ENCODE measurements at places on chromosomes 3 and 15.

DNA sequence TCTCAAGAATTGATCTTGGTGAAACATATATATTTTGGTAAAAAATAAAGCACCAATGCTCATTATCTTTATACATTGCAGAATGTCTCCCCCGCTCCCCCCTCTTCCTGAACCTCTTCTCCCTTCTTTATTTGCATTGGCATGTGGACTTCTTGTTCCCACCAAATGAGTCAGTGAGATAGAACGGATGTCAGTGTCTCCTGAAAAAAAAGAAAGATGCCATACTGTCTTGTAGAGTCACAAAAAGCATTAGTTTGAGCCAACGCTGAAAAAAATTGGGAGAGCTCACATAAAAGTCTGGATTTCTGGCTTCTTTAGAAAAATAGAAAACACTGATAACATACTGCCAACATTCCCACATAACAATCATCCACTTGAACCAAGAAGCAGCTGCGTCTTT lies 32.0 kb upstream of the STXBP5L start:
- DNase-seq = no peak

DNA sequence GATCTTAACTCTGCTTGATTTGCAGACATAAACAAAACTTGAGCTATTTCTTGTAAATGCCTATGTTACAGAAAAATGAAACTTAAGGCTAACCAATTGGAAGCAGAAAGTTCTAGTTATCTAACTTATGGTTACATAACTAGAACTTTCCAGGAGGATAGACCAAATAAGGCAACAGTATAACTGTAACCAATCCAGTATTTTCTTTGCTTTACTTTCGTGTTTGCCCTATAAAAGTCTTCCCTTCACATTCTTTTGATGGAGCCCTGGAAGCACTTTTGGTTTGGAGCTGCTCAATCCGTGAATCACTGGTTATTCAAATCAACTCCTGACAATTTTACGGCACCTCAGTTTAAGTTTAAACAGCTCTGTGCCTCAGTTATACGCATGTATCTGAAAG lies 164.6 kb downstream of the SUCLG2 start:
- no peak for DNase-seq

DNA sequence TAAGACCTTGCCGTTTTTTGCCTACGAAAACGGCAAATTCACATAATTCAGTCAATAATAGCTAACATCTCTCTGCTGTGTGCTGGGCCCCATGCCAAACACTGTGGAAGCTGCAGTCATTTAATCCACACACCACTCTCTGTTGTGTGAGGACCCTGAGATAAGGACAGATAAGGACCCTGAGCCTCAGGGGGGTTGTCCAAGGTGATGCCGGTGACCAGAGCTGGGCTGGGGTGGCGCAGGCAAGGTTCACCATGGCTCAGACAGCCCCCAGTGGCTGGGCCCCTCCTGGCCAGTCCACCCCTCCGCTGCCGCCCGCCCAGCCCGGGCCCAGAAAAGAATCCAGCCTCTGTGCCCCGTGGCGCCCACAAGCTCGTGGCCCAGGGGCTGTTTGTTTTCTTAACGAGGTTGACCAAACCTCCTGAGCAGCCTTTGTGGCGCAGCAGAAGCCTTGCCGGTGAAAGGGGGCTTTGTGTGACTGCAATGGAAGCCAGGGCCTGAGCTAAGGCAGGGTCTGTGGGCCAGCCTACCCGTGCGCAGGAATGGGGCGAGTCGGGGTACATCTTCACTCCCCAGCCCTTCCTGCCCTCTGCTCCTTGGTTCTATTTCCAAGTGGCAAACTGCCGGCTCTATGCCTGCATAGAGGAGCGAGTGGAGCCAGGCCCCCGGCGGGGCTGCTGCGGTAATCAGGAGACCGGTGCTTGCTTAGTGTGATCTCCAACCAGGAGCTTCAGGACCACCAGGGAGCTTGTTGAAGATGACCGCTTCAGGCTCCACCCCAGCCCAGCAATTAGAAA lies 4.4 kb upstream of the SNX22 start:
- no peak for DNase-seq

DNA sequence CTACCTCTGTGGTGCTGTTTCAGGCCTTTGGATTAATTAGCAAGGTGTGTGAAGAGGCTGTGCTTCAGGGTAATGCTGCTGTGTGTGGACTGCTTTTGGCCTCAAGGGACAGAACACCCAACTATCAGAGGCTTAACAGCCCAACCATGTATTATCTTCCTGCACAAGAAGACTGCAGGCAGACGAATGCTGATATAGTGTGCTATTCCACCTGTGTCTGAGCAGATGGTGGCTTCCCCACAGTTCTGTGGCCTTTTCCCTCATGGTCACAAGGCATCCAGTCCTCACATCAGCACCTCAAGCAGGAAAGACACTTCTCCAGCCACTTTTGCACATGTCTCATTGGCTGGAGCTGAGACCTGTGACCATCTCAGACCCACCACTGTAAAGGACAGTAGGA lies 76.6 kb downstream of the CHCHD6 start:
- DNase-seq = no peak

- DNase-seq = no peak
These were observed 35.0 kb downstream of the ACAP2 start for GRCh38 chr3:195407531-195408409.

DNA sequence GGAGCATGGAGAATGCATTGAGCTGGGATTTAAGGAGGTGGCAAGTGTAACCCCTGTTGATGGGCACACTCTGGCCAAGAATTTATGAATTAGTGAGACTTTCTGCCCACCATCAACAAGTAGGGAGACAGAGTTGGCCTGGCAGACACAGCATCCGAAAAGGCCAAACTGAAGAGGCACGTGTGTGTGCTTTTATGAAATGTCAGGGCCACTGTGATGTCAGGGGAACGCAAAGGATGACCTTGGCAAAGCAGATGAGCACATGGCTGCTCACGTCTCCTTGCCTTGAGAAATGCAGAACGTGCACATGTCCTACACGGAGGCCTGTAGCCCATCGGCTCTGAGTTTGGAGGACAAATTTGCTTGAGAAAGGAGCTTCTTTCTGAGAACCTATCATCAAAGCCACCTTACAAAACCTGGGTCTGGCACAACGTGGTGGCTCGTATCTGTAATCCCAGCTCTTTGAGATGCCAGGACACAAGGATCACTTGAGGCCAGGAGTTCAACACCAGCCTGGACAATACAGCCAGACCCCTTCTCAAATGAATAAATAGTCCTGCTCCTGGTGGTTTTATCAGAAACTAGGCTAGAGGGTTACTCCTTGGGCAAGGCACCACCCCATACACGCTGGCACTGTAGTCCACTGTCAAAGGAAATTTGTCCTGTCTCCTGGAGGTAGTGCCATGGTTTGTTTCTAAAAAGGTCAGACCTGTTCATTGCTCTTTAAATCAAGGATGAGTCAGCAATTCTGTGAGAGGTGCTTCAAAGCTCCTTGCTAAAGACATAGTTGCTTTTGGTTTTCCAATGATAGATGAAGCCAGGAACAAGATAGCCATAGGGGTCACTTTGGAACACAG lies 941 bp upstream of the SH3BP5 start:
- no peak for DNase-seq

DNA sequence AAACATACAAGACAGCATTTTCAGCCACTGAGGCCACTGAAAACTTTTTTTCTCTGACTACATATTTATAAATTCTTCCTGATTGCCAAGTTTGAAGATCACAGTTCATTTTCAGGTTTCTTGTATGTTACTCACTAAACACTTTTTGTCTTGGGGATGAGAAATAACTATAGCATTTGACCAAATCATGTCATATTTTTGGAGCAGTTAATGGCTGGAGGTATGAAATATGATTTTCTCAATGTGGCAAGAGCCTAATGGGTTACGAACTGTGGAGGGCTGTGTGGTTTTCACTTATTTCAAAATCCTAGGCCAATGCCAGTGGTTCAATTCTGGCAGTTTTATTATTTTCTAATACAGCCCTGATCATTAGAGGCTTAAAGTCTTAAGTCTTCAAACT lies 64.4 kb downstream of the USP13 start:
- DNase-seq = no peak

DNA sequence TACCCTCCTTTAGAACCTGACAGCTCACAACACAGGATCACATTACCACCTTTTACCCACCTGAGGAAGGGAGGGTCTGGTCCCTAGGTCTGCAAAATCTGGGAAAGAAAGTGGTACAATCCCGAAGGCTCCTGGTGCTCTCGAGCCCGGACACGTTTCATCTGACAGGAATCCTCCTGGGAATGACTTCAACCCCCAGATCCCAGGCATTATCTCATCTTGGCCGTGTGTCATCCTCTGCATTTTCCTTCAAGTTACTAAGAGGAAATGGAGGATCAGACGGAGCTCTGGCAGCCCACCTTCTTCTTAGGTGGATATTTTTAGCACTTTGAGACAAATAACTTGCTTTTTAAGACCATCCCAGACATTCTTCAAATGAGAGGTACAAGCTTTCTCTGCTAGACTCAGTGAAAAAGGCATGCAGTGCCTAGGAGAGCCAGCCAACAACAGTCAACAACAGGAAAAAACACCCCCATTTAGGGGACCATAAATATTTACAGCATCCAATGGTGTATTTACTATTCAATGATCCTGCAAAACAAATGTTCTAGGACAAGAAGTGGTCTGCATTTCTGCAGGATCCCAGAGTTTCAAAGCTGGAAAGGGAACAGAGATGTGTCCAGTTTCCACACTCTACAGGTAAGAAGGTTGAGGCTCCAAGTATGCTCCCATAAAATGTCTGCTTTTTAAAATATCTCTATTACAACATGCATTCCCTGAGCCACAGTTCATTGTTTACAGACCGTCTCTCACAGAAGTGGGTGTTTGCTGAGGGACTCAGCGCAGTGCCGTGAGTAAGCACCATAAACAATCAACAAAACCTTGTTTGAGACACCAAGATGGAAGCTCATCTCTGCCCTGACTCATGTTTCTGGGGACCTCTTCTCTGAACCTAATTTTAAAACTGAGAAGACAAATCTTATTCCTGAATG lies 38.3 kb upstream of the ARHGEF3 start:
- DNase-seq = no peak

DNA sequence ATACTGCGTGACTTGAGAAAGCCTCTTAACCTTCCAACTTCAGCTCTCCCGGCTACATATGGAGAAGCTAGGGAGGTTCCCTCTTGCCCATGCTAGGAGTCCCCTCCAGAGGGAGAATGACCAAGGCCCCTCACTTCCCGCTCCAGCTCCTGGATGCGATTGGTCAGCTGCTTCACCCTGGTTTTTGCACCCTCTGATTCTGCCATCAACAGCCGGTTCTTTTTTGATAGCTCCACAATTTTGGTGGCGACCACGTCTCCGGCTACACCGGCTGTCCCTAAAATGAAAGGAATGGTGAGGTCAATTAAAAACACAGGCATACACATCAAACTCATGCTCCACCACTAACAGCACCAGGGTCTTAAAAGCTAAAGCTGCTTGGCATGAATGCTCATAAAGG lies 20.6 kb downstream of the CCDC13 start:
- no peak for DNase-seq

GRCh38 chr15:75684648-75685047 lies 28.0 kb downstream of the CSPG4 start:
- no peak for DNase-seq
